Osteocyte (in vitro differentiated cells): ENCODE measurements at places on chromosomes 5 and 9. TPM values are rescaled to one million over a fixed set of nuclear protein-coding genes. Genes with fewer than 3 reads are reported as not detected.

The PDE6A gene
- total RNA-seq = not detected in 2 replicates

The MYMK gene
- not detected in 2 replicates for total RNA-seq

GRCh38 chr9:5265939-5266338 lies 34.7 kb downstream of the INSL4 start:
- no peak for DNase-seq

The DIPK1B gene
- total RNA-seq = 11.4 and 11.5 TPM in 2 replicates

DNA sequence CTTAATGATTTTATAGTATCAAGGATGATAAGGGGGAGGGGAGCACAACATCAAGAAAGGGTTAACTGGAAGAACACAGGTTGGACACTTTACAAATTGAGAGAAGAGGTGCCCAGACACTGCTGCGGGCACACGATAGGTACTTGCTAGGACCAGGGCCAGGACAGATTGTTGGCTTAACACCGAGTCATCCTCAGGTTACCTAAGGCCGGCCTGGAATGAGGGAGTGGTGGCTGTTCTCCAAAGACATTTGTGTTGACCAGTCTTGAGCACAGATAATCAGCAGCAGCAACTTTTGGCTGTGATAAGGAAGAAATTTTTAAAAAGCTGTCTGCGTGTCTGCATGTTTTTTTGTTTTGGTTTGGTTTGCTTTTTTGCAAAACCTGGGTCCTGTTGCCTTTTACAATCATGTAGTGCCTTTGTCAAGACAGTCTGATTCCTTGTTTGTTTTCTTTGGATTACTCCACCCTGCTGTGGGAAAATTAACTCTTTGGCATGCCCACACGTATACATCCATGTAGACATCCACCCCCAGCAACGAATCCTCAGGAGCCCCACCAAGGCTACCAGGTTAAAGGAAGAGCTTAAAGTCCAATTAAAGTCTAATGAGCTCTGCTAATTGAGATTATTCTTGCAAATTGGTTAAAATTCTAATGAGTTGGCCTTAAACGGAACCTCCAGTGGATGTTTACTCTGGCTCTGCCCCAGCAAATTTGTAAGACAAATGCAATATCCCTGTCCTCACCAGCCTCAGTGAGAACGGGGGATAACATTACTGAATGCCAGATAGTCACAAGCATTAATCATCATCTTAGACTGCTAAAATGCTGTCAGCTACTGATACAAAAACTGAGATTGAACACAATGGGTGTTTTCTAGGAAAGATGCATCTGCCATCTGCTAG lies 382.3 kb downstream of the ACTL7B start:
- no peak for DNase-seq

The HAPLN1 gene
- 114 and 124 TPM in 2 replicates for total RNA-seq

The PCDHGA11 gene
- 1.9 and 2.2 TPM in 2 replicates for total RNA-seq

The MBLAC2 gene
- 6.3 and 6.6 TPM in 2 replicates for total RNA-seq

The RASGEF1C gene
- total RNA-seq = not detected in 2 replicates

DNA sequence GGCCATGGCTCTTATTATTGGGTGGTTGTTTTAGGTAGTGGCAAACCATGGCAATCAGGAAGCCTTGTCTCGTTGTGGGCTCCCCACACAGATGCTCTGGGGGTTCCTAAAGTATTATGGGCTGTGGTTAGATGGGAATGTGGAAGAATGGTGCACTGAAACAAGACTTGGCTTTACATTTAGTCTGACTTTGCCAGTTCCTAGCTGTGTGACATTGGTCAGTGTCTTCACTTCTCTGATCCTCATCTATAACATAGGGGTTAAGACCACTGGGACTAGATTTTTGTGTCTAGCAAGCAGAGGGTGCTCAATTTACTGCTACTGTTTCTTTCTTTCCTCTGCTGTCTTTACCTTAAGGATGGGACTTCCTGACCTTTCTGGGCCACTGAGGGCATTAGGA lies 149.5 kb downstream of the HSPA4 start:
- DNase-seq = peak; percentile 27

The FGD3 gene
- not detected in 2 replicates for total RNA-seq

The PCDHA12 gene
- 9.1 and 12.4 TPM in 2 replicates for total RNA-seq

DNA sequence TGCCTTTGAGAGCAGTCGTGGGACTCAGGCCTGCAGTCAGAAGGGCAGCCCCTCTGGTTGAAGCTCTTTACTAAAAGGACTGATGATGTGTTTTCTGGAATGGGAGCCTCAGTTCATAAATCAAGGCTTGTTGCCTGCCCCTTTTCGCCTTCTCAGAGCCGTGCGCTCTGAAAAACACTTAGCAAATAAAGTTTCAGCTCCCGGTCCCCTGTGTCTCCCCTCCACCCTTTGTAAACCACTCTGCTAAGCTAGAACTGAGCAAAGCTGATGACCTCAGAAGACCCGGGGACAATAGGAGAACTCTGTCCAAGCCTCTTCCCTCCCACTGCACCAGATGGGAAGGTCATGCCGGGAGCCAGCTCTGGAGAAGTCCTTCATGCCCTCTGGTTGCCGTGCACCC lies 39.3 kb upstream of the ADRA1B start:
- DNase-seq = no peak

GRCh38 chr9:129885018-129885669 lies 49.9 kb downstream of the USP20 start:
- no peak for DNase-seq

The NTNG2 gene
- 6.2 and 6.7 TPM in 2 replicates for total RNA-seq

The ARSI gene
- total RNA-seq = 0.51 and 0.81 TPM in 2 replicates

GRCh38 chr5:83492331-83492730 lies 20.8 kb downstream of the VCAN start:
- no peak for DNase-seq

- no peak for DNase-seq
These were observed 31.0 kb downstream of the TLX3 start for GRCh38 chr5:171340042-171340441.

- DNase-seq = no peak
These were observed 417.5 kb upstream of the MEF2C start for GRCh38 chr5:89300426-89300970.

- no peak for DNase-seq
These were observed 929.7 kb upstream of the SEMA6A start for GRCh38 chr5:117504305-117504704.

The BTNL8 gene
- not detected in 2 replicates for total RNA-seq

- no peak for DNase-seq
These were observed 17.9 kb downstream of the CCDC171 start for GRCh38 chr9:15570769-15571168.

GRCh38 chr9:113317777-113318176 lies 14.6 kb upstream of the RNF183 start:
- no peak for DNase-seq

- no peak for DNase-seq
These were observed 81.6 kb downstream of the PTCH1 start for GRCh38 chr9:95435074-95435728.

- DNase-seq = no peak
These were observed 59.6 kb upstream of the C5orf58 start for GRCh38 chr5:170173227-170173626.

GRCh38 chr5:63233361-63233760 lies 654.7 kb downstream of the LRRC70 start:
- no peak for DNase-seq

The AQP7 gene
- total RNA-seq = 0.68 TPM in 1 of 2 replicates, not detected in the other

DNA sequence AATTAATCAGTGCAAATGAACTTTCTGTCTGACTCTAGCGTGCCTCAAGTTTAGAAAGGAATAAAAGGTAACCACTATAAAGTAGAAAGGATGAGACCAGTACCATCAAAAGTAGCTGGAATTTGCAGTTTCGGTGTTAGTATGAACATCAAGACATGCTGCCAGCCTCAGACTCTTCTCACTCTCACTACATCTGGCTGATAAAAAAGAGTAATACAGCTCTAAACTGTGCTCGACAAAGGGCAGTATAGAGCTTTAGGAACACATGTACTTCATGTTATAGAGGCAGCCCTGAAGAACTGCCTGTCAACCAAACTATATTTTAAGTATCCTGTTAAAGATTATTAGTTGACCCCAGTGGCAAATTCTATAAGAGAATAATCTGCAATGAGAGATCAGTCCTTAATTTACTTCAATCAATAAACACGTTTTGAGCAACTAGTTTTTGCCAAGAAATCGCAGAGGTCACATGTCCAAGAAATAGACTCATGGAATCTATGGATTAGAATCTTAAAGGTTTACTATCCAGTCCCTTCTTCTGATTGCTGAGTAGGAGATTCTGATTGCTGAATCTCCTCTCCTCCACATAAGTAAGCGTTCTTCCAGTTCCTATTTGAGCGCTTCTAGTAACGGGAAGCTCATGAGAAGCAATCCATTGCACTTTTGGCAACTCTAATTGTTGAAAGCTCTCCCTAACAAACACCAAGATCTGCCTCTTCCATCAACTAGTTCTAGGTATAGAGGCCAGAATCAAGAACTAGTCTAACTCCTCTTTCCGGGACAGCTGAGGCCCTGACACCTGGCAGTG lies 941 bp downstream of the XPA start:
- DNase-seq = no peak

DNA sequence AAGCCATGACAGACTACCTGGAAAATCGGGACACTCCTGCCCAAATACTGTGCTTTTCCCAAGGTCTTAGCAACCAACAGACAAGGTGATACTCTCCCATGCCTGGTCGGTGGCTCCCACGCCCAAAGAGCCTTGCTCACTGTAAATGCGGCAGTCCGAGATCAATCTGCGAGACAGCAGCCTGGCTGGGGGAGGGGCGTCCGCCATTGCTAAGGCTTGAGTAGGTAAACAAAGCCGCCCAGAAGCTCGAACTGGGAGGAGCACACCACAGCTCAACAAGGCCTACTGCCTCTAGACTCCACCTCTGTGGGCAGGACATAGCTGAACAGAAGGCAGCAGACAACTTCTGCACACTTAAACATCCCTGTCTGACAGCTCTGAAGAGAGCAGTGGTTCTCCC lies 272.1 kb upstream of the CCNG1 start:
- DNase-seq = no peak

- no peak for DNase-seq
These were observed 782 bp upstream of the CDC20B start for GRCh38 chr5:55173687-55174230.

The SLC22A4 gene
- total RNA-seq = 1.4 and 2.5 TPM in 2 replicates

DNA sequence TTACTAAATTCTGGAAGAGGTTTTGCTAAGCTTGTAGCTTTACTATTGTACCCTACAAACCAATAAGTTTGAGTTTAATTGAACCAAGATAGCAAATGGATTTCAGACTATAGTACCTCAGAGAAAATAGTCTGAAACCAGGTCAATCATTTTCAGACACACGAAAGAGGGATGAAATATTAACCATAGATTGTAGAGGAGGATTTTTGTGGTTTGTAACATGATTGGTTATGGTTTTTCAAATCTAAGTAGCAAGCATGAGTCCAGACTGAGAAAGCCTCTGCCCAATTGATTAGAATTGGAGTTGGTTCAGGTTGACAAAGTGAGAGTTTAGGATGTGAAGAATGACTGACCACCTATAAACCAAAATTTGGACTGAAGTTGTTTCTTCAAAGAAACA lies 562.7 kb upstream of the DMAC1 start:
- no peak for DNase-seq

DNA sequence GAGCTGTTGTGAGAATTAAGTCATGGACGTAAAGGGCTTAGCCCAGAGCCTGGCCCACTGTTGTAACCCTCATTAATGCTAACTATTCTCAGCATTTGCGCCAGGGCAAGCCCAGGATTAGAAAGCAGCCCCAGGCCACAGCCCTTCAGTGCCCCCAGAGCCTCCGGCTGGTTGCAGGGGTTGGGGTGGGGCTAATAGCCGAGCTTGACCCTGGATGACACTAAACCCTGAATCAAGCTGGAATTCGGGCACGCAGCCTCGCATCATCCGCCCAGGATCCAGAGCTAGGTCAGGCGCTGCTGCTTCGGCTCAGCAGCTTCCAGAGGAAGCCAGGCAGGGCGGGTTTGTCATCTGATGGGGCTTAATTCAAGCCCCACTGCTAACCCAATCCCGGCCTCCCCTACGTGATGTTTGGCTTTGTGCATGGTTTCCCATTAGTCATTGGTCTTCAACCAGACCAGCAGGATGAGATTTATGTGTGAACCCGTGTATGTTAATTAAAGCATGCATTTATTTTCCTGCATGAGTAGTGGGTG lies 1.2 kb upstream of the MEGF9 start:
- no peak for DNase-seq

DNA sequence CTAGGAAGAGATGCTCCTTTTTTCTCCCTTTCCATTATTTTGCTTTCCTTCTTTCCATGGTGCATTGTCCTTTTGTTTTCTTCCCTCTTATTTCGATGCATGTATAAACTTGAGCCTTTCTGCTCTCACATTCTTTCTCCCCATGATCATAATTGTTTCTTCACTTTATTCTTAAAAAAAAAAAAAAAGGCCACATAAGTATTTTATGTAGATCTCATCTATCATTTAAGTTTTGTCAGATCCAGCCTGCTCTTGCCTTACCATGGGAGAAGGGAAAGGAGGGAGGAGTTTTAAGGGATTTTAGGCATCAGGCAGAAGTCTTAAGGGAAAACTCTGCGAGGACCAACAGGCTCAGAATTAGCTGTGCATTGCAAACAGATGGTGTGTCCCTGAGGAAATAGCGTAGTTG lies 11.1 kb downstream of the TGFBR1 start:
- DNase-seq = no peak
